Caudate nucleus (tissue), 63 donors: ENCODE measurements at places on chromosomes 3 and 15.

DNA sequence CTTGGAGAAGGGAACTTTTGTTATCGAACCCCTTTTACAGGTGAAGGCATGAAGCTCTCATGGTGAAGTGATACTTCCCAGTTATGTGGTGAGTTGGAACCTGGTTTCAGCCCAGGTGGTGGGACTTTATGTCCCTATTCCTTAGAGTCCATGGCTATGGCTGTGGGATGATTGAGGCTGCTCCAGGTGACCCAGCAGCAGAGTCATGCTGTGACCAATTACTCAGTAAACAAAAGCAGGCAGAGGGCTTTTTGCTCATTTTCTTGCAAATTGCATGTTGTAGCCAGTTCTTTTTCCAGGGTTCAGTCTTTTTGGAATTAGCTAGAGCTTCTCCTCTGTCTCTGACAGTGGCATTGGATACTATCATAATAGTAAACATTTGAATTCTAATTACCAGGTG, 70.7 kb downstream of the CACNA2D3 start:
- DNase-seq = no peak

DNA sequence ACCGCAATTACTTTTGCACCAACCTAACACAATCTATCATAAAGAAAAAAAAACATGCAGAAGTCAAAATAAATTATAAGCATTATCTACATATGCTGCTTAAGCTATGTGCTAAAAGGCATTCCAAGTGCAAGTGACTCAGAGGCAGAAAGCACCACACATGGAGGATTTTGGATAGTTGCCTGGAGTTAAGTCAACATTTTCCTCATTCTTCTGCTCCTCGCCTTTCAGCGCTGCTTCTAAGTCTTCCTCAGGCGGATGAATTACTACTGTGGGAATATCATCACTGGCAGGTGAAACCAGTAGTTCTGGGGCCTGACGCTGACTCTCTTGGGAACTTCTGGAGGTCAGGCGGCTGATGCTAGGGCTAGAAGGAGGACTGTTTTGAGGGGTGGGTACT, 53.1 kb downstream of the SLC4A7 start:
- DNase-seq = no peak

DNA sequence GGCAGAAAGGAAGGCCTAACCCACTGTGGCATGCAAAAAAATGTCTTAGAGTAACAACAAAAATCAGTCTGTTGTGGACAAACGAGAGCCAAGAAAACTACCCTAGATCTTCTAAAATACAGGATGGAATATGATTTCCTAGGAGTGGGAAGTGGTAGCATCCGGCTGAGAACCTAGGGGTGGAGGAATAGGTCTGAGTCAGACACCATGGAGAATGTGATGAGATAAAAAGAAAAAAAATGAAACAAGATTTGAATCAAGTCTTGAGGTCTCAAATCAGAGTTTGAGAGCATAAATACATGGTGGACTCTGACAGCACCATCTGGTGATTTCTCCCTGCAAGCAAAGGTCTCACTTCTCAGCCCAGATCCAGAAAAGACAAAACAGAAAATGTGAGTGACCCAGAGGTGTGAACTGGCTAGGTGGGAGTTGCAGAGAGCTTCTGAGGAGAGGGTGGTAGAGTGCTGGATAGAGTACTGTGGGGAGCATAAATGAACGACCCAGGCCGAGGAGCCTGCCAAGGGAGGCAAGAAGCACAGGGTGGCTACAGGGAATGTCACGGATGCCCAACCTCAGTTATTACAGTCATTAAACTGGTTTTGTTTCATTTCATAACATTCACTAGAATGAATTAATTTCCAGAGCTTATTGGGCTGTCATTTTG, 27.6 kb upstream of the VEPH1 start:
- DNase-seq = no peak

DNA sequence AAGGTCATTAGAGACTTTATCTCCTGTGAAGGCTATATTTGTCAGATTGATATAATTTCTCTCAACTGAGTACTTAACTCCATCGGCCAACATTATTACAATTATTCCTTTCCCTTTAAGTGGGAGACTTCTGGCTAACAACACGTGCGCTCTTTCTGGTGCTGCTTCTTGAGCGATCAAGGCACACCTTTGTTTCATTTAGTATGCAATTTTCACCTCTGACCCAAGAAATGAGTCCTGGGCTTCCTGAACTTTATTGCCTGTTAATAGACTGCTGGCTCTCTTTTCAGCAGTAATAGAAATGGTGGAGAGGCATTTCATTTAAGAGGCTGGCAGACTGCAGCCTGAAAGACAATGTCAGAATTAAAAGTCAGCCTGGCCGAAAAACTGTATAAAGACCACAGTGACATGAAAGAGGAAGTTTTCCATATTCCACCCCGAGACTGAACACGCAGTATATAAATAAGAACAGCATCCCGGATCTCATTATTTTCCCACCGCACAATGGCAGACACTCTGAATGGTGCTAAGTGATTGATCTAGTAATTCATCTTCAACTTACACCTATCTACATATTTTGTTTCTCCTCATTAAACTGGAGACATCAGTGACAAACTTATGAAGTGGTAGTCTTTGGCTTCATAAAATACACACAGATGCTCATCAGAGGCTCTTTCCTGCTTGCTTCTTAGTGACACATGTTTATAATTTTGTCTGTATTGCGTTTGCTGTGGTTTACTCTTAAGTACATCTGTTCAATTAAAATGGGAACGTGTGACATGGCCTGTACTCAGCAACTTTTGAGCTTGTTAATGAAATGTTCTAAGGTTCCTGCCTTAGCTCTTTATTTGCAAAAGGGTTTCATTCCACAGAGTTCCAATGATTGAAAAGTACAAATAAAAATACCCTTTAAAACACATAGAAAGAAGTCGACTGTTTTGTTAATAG, 299.9 kb downstream of the MECOM start:
- no peak for DNase-seq

DNA sequence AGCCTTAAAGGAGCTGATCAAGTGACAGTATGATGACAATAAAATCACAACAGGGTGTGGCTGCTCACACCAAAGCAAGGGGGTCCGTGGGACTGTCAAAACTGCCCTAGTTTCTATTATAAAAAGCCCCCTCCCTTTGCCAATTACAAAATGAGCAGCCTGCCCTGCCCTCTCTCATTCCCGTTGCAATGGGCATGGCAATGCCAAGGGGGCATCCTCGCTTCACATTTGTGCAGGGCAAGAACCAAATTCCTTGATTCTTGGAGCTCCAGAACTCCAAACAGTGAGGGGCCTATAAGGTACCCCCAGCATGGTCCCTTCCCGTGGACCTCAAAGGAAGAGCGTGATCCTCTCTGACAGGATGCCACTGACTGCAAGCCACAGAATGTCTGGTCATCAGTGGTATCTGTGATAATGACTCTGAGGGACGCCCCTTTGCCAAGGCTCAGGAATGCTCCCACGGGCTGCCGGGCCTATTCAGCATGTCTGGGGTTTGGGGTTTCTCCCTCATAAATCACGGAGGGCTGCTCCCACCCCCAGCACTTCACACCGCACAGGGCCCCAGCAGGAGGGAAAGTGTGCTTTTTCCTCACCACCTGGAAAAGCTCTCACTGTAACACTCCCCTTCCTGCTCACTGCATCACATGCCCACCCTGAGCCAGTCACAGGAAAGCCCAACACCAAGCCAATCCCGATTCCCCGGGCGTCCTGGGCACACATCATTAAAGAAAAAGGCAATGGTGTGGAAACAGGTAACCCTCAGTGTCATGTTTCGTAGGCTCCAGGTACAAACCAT, 105.1 kb upstream of the TRPM1 start:
- DNase-seq = no peak

- DNase-seq = no peak
These were observed 44.8 kb downstream of the CCR3 start for GRCh38 chr3:46286947-46287565.

- no peak for DNase-seq
These were observed 87.9 kb downstream of the STT3B start for GRCh38 chr3:31620656-31621055.

GRCh38 chr3:32143849-32144757, 37.7 kb downstream of the GPD1L start:
- peak; percentile 54 for DNase-seq

DNA sequence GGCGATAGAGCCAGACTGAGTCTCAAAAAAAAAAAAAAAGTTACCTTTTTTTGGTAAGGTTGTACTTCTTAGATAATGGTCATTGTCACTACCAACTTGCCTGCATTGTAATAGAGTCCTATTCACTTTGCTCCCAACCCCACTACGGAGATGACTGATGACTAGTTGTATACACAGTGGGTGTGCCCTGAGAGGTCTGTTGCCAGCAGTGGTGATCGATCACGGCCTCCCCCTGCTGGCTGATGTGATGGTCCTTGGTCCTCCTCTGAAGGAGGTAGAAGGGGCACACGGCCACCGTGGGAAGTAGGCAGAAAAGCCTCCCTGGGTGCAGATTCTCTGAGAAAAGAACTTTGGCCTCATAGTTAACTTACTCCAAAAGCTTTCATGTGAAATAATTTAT, 10.7 kb downstream of the GCNT3 start:
- DNase-seq = no peak

DNA sequence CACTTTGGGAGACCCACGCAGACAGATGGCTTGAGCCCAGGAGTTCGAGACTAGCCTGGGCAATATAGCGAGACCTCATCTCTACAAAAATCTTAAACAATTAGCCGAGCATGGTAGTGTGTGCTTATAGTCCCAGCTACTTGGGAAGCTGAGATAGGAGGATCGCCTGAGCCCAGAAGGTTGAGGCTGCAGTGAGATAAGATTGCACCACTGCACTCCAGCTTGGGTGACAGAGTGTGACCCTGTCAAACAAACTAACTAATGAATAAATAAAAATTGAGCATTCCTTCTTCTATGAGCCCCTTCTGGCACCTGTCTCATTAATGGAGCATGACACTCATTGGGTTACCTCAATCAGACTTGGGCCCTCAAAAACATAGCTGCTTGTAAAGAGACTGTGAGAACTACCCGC, 7.5 kb downstream of the ZDHHC3 start:
- no peak for DNase-seq

DNA sequence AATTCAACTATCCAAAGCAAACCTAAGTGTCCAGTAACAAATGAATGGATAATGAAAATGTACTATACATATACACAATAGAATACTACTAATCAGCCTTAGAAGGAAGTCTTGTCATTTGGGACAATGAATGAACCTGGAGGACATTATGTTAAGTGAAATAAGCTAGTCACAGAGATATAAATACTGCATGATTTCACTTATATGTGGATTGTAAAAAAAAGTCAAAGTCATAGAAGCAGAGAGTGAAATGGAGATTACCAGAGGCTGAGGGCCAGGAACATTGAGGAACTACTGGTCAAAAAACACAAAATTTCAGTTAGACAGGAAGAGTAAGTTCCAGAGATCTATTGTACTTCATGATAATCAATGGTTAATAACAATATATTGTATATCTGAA, 33.6 kb downstream of the MYO5A start:
- no peak for DNase-seq

- no peak for DNase-seq
These were observed 93.2 kb downstream of the DGKG start for GRCh38 chr3:186268616-186269448.

DNA sequence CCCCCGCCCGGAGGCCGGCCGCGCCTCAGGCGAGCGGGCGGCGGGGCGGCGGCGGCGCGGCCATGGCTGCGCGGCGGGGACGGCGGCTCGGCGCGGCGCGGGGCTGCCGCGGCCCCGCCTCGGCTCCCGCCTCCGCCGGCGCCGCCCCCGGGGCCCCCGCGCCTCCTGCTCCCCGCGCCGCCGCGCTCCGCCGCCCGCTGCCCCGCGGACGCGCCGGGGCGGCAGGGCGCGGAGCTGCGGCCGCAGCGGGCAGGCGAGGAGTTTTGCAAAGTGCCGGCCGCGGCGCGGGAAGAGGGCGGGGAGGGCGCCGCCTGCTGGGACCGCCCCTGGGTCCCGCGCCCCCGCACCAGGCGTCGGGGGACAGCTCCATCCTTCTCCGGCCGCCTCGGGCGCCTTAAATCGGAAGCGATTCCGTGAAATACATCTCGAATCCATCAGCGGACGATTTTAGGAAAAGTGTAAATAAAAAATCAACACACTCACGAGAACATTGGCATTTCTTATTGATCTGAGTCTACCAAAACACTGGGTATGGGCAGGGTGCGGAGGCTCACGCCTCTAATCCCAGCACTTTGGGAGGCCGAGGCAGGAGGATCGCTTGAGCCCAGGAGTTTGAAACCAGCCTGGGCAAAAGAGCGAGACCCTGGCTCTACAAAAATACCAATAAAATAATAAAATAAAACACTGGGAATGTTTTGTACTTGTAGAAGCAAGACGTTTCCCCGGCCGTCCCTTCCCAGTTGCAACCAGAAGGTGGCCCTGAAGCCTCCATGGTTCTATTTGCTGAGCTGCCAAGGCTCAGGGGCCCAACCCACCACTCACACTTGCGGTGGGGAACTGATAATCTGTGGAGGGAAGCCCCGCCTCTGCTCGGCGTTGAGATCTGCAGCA, 136.9 kb downstream of the NUP210 start:
- no peak for DNase-seq

DNA sequence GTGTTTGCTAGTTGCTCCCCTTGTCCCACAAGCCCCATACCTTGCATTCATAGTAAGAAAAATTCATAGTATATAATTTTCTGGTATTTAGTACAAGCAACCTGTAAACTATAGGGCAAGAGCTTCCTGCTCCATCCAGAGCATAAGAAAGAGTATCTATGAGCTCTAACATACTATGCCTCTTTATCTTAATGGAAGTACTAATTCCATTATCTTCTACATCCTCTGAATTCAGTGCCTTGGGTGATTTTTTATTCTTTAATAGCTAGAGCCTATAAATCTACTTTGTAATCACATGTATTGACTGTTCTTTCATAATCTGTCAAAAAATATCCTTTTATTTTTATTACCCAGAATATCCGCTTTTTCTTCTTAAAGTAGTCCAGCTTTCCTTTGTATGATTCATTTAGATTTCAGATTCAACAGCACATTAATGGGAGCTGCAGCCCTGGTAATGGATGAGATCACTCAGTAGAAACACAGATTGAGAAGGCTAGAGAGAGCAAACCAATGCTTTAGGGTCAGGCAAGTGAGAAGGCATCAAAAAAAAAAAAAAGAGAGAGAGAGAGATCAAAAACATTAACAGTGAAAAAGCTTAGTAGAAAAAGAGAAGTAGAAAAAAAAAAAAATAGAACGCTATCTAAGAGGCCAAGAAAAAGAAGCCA, 511.5 kb upstream of the NAALADL2 start:
- DNase-seq = no peak

GRCh38 chr15:82793737-82794136, 12.1 kb downstream of the FSD2 start:
- DNase-seq = no peak

GRCh38 chr3:40876009-40876408, 323.3 kb upstream of the CTNNB1 start:
- no peak for DNase-seq

DNA sequence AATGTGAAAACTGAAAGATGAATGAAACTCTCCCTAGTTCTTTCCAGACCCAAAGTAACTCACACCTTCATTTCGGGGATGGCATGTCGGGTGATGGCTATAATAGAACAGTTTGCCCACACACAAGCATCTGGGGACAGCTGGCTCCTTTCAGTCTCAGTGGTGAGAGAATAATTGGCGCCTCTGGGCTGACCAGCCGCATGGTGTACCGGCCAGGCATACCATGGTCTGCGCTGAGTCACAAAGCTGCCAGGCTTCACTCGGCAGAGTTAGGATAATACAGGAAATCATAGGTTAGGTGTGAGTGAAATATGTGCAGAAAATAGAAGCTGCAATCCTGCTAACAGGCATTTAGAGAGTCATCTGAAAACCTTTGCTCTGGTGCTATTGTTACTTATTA, 80.4 kb upstream of the IGF1R start:
- no peak for DNase-seq
